Activated T-cell treated with anti-CD3 and anti-CD28 coated beads, Interleukin-2, amount 50 U/mL, for 72 hours (primary cell): ENCODE measurements at places on chromosomes 4 and X. TPM values are rescaled to one million over a fixed set of nuclear protein-coding genes. Genes with fewer than 3 reads are reported as not detected.

DRD5 gene
- total RNA-seq = not detected

MSX1 gene
- total RNA-seq = not detected

APOO gene
- 16.6 TPM for total RNA-seq

NAP1L2 gene
- 2.0 TPM for total RNA-seq

PRDM8 gene
- total RNA-seq = 1.8 TPM

DNA sequence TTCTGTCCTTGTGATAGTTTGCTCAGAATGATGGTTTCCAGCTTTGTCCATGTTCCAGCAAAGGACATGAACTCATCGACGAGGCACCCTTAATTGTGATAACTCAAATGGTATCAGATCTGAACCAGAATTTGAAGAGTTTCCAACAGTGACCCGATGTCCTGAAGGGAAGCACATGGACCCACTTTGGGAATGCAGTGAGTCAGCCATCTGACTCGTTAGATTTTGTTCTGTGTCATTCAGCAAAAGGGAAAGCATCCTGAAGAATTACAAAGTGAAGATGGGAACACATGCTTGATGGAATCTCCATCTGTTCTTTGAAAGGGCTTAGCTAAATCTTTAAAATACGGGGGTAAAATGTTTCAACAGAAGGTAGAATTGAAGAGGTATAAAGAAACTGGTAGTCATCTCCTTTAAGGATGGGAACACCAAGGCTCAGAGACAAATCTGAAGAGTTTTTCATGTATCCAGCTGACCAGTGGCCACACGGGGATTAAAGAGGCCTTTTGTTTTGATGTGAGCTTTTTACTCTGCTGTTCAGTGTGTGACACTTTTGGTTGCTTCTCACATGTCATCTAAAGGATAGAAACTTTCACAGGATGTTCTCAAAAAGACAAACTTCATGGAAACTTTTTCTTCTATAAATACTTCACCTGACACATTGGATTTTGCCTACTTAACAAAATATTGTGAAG lies 393.8 kb downstream of the INPP4B start:
- no peak for DNase-seq
